ENCODE measurements at places on chromosomes 7 and 10.

GRCh38 chr10:132511121-132512051, 26.2 kb upstream of the INPP5A start:
- DNase-seq, result no peak

- DNase-seq, result no peak
These were observed 219.8 kb downstream of the MAD1L1 start for GRCh38 chr7:2012981-2013380.

- no peak for DNase-seq
These were observed 264.7 kb downstream of the GLRX3 start for GRCh38 chr10:130400890-130401289.

DNA sequence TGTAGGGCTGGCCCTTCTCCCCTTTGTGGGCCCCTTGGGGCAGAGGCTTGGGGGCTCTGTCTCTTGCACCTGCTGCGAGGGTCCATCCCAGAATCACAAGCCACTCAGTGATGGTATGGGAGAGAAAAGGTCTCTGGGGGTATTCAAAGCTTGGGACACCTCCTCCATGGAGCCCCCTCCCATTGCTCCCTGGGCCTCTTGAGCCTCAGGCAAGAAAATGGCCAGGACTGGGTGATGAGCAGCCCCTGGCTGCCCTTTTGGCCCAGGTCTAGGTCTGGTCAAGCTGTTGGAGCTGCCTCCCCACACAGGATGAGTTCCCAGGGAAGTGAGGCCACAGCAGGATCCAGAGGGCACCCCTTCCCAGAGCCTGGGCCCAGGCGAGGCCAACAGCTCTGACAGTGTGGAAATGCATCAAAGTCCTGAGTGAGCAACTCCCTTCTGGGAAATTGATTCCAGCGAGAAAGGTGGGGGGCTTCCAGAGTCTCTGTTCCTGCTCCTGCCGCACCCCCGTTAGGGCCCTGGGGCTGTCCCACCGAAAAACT, 3.4 kb upstream of the MYL7 start:
- DNase-seq, result no peak

GRCh38 chr7:94933256-94933990, 26.0 kb downstream of the PPP1R9A start:
- DNase-seq, result no peak

DNA sequence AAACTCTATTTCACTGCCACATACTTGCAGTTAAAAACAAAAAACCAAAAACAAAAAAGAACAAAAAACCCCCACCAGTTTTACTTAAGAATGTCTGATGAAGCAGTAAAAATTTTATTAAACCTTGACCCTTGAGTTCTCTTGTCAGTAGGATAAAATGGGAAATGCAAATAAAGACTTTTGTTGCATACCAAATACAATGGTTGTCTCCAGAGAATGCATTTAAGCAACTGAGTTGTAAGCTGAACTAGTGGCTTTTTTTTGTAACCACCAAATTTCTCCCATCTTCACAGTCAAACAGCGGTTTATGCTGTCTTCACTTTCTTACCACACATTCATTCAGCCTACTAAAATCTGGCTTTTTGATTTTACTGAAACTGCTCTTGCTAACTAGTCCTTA, 3.1 kb downstream of the SYPL1 start:
- DNase-seq, result peak; percentile 11

- no peak for DNase-seq
These were observed 146.5 kb downstream of the RNF216 start for GRCh38 chr7:5635006-5635405.

DNA sequence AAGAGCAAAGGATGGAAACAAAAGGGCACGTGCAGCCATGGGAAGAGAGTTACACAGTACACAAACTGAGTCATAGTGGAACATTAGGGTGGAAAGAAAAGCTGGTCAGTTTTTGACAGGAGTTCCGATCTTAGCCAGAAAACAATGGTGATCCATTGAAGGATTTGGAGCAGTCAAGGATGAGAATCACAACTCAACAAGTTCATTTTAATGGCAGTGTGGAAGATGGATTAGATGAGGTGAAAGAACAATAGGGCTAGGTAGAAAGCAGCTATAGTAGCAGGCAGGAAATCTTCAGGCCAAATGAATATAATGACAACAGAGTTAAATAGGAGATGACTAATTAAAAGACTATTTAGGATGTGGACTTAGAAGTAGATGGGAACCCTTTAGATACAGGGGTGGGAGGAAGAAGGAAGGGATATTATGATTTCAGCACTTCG, 136.3 kb downstream of the DOCK4 start:
- DNase-seq, result no peak

- no peak for DNase-seq
These were observed 24.1 kb upstream of the PROSER2 start for GRCh38 chr10:11798845-11799735.

GRCh38 chr10:22294694-22295093, 21.5 kb upstream of the COMMD3 start:
- no peak for DNase-seq

GRCh38 chr10:10211409-10211808, 806.3 kb upstream of the CELF2 start:
- no peak for DNase-seq

- no peak for DNase-seq
These were observed 111.4 kb upstream of the NANOS1 start for GRCh38 chr10:118918116-118918515.

DNA sequence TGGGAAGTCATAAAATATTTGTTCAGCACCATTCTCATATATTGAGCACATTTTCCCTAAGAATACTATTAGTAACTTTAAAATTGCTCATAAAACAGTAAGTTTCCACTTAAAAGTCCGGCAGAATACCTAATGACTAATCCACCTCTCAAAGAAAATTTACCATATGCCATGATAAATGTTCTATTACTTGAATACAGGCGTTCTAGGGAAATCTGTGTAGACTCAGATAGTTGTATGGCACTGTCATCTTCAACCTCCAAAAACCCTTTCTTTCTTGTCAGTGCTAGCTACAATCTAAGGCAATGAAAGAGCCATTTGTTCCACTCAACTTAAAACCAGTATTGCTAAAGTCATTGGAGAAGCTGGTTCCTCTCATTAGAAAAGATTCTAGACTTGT, 7.3 kb downstream of the GPR37 start:
- DNase-seq, result no peak

DNA sequence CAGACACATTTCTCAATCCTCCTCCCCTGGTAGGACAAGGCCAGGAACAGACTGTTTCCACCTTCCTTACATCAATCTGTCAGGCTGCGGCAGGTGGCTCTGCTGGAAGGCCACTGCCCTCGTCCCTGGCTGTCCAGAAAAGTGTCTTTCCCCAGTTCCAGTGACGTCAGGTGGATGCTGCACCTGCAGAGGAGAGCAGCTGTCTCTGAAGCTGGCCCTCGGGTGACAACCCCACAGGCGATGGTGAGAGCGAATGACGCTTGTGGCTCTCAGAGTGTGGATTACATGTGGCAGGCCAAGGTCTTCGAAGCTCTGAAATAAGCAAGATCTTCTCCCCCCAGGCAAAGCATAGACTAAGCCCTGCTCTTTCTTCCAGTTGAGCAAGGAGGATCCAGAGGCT, 146.9 kb upstream of the RET start:
- DNase-seq, result no peak

GRCh38 chr7:7732621-7733281, 14.3 kb upstream of the RPA3 start:
- DNase-seq, result no peak

DNA sequence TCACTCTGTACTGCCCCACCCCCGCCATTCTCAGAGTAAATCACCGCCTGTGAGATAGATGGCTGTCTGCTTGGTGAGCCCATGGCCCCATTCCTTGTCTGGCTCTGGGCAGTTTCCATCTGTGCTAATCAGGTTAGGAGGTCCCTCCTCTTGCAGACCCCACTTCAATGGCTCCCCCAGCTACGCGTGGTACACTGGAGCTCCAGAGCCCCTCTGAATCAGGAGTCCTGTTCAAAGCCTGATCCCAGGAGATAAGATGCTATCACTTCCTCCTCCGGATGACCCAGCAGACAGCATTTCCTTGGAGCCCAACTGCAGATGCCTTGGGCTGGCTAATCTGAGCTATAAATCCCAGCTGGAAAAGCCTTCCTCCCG, 122.3 kb downstream of the SH3PXD2A start:
- no peak for DNase-seq

- DNase-seq, result no peak
These were observed 4.2 kb downstream of the STK32C start for GRCh38 chr10:132303361-132304115.

DNA sequence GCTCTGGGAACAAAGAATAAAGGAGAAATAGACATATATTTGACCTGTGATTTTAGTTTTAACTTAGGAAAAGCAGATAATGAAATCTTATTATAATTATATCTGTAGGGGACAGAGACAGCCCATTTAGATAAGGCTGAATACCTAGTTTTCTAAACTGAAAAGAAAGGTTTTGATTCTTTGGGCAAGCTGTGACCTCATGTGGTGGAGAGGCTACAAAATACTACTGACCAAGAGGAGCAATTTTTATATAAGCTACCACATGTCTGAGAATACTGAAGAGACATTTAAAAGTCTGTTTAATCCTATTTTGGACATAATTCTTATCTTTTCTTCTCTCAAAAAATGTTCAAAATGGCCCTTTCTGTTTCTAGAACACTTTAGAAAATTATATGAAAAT, 271.0 kb downstream of the MTERF1 start:
- no peak for DNase-seq

GRCh38 chr10:119770928-119771327, 45.1 kb downstream of the INPP5F start:
- no peak for DNase-seq

DNA sequence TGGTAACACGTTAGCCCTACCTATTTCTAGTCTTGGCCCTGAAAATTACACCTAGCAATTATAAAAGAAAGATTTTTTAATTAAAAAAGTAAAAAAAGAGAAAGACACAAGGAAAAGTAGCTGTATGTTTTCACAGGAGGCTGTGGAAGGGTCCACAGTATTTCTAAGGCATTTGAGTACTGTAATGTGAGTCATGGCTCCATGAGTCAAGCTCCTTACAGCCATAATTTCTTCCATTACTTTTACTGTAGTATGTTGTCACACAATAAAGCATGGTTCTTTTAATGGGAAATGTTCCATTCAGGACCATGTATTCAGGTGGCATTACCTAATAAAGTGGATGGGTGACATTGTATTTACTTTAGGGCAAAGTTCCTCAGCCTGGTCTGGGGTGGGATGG, 113.4 kb downstream of the GPR37 start:
- DNase-seq, result no peak

DNA sequence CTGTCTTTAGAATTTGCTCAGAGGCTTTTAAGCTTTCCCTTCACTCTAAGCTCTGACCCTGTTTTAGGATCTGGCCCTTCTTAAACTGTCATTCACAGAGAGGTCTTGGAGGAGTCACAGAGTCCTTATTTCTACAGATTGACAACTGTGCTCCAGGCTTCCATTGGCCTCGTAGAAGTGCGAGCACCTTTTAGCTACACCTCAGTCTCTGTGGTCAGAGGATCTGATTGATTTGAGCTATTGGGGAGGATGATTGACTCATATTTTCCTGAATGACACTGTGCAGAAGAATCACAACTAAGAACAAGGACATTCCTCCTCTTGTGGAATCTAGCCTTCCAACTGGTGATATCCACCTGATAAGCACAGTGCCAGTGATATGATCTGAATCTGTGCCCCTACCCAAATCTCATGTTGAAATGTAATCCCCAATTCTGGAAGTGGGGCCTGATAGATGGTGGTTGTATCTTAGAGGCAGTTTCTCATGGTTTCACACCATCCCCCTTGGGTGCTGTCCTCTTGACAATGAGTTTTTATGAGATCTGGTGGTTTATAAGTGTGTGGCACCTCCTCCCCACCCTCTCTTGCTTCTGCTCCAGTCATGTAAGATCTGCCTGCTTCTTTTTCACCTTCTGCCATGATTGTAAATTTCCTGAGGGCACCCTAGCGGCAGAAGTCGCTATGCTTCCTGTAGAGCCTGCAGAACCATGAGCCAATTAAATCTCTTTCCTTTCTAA, 3.2 kb downstream of the CYP3A7 start:
- no peak for DNase-seq

DNA sequence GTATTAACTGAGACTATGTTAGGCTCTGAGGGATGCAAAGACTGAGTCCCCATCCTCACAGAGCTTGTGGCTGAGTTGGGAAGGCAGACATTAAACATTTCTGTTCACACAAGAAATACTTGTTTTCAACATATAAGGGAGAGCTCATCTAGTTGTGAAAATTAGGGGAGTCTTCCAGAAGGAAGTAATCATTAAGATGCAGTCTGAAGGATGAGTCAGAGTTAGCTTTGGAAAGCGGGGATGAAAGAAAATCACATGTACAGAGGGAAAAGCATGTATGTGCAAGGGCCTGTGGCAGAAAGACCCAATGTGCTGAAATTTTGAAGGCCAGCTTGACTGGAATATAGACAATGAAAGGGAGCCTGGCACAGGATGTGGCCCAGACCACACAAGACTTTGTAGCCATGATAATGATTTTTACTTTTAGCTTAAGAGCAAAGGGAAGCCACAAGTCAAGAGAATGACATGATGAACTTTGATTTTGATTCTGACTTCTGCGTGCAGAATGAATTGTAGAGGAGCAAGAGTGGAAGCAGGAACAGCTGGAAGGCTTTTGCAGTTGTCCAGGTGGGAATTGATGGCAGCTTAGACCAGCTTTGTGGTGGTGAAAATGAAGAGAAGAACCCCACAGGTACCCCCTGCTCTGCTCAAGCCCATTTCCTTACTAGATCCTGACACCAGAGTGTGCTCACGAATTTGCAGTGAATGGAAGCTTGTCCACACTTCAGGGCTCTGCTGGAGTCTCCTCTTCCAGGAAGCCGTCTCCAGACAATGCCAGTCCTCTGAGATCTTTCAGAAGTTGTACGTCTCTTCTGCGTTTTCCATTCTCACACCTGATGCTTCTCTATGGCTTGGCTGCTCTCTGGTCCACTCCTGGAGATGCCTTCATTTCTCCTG, 115.6 kb downstream of the ATXN7L1 start:
- DNase-seq, result peak; percentile 21

DNA sequence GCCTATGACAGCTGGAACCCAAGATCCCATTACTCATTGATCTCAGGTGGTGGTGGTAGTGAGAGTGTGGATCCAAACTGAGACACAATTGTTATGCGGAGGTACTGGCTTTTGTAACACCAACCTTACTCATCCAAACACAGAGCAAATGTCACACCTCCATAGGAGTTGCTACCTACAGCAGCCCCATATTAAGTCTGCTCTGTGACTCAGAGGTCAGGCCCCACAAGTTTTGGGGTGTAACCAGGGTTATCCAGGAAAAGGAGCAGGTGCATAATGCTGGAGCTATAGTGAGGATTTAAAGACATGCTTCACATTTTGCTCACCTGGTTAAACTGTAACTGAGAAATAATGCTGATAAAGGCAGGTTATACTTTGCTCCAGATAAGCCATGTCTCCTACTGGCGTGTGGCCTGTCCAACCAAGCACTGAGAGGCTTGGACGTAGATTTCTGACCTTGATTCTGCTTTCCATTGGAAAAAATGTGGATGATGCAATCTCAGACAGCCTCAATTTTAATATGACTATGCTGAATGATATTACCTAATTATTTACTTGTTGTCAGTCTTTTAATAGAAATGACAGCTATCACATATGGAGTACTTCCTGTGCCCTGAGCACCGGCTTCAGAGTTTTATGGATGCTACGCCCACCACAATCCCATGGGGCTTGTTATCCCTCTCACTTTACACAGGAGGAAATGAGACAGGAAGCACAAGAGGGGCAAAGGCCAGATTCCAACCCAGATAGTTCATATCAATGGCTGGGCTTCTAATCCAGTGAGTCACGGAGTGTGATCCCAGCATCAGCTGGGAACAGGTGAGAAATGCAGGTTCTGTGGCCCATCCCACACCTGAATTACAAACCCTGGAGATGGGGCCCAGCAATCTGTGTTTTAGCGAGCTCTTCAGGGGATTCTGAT, 181.3 kb downstream of the CHN2 start:
- no peak for DNase-seq

GRCh38 chr7:48841739-48842138, 82.6 kb upstream of the CDC14C start:
- no peak for DNase-seq

- no peak for DNase-seq
These were observed 93.8 kb downstream of the INPP5A start for GRCh38 chr10:132631338-132631735.

Data from CD4-positive, alpha-beta T cell treated with Interleukin-4 for 4 hours (primary cell).